ENCODE measurements at places on chromosomes 5 and 9.

DNA sequence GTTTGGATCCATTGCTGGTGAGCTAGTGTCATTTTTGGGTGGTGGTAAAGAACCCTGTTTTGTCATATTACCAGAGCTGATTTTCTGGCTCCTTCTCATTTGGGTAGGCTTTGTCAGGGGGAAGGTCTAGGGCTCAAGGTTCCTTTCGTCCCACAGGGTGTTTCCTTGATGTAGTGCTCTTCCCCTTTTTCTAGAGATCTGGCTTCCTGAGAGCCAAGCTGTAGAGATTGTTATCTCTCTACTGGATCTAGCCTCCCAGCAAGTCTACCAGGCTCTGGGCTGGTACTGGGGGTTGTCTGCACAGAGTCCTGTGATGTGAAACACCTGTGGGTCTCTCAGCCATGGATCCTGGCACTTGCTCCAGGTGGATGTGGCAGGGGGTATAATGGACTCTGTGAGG is 145.9 kb downstream of the HINT1 start:
- DNase-seq = no peak

DNA sequence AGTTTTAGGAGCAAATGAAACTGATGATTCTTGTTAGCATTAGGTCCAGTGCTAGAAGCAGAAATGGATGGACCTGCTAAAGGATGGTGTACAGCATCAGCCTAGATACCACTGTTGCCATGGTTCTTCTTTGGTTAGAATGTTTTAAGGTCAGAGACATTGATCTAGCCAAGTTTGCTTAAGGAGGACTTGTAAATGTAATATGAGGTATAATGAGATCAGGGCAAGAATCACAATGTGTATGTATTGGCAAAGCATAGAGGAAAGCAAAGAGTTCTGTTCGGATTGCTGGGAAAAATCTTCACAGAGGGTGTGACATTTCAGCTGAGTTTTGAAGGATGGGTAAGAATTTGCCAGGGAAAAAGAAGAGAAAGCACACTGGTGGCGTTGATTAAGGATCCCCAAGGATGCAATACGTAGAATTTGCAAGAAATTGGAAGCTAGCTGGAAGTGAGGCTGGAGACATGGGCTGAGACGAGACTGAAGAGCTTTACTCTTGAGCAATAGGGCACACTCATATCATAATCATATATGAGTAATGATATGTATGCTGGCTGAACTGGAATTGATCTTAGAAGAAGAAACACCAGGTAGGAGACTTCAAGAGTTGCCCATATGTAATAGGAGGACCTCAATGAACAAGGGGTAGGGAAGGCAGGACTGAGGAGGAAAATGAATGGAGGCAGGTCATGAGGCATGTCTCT is 102.0 kb downstream of the ZNF462 start:
- DNase-seq = no peak

DNA sequence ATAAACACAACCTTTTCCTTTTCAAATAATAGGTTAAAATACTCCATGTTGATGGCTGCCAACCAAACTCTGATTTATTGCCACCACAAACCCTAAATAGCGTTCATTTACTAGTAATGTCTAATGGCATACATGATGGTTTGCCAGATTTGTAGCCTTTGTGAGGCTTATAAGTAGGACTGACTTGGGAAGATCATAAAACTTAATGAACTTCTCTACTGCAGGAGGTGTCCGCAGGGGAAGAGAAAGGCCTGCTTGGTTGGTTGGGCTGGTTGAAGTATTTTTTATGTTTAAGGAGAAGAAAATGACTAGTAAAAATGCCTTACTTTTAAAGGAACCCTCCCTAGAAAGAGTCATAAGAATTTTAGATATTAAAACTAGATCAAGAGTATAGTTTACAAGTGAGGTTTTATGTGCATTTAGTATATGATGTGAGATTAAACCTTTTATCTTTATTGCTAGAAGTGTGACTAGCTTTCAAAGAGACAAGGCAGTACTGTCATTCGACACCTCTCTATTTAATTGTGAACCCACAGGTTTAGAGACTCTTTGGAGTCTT is 5.0 kb downstream of the PBX3 start:
- DNase-seq = no peak

GRCh38 chr5:79459626-79460025 is 54.3 kb downstream of the HOMER1 start:
- no peak for DNase-seq

DNA sequence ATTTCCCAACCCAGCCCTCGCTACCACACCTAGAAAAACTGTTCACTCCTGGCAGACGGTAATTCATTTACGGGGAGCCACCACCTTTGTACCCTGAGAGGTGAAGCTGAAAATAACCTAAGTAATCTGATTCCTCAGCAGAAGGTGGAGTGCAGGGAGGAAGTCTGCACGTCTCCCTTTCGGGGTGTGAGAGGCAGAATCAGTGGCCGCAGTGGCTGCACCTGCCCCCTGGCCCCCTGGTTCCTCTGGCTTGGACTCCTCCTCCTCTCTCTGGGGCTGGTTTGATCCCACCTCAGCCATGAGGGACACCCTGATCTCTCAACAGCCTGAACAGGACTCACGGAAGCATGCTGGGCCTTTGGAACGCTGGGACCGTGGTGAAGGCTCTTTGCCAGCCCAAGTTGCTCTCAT is 10.5 kb downstream of the TMEM174 start:
- no peak for DNase-seq

- no peak for DNase-seq
Measured at GRCh38 chr5:139856714-139857113, 61.1 kb downstream of the PSD2 start.

GRCh38 chr5:125402787-125403186 is 656.3 kb upstream of the ZNF608 start:
- no peak for DNase-seq

DNA sequence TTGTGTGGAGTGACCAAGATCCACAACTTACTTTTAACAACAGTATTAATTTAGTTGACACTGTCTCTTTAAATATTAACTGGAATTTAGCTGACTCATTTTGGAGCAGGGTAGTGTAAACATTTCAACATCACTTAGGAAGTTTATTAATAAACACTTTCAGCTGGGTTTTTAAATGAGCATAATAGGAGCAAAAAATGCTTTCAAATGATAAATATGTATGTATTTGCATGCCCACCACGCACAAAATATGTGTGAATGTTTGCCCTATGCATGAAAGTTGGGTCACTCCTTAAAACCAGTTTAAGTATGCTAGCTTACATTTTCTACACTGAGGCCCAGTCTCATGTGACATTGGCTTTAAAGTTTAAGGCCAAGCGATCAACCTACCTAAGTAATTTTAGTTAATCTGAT is 2.9 kb downstream of the ZFAND5 start:
- no peak for DNase-seq

DNA sequence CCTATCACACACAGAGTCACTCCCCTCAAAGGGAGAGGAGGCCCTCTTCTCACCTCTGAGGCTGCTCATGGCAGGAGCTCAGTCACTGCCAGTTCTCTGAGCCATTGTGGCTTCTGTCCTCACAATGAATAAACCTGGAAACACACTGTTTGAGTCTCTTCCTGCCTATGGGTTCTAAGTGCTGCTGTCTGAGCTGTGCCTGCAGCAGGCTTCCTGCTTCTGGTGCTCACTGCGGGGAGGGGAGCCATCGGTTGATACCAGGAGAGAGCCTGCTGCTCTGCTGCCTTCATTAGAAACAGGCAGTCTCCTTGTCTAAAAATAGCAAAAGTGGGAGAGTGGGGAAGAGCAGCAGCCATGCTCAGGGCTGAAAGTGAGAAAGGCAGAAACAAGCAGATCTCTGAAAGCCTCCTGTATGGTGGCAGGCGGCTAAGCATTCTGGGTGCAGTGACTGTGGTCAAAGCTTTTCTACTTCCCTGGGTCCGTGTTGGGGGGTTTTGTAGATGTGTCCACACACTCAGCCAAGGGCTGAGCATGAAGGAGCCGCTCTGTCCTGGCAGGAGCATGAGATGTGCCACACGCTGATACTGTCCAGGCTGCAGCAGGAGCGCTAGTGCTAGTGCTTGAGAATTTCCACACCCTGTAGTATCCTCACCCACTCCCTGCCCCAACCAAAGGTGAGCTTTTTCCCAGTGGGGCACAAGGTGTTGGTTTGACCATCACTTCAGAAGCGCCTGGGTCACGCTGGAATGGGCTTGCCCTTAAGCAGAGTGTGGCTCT is 34.2 kb downstream of the PRKACG start:
- DNase-seq = peak; percentile 42

DNA sequence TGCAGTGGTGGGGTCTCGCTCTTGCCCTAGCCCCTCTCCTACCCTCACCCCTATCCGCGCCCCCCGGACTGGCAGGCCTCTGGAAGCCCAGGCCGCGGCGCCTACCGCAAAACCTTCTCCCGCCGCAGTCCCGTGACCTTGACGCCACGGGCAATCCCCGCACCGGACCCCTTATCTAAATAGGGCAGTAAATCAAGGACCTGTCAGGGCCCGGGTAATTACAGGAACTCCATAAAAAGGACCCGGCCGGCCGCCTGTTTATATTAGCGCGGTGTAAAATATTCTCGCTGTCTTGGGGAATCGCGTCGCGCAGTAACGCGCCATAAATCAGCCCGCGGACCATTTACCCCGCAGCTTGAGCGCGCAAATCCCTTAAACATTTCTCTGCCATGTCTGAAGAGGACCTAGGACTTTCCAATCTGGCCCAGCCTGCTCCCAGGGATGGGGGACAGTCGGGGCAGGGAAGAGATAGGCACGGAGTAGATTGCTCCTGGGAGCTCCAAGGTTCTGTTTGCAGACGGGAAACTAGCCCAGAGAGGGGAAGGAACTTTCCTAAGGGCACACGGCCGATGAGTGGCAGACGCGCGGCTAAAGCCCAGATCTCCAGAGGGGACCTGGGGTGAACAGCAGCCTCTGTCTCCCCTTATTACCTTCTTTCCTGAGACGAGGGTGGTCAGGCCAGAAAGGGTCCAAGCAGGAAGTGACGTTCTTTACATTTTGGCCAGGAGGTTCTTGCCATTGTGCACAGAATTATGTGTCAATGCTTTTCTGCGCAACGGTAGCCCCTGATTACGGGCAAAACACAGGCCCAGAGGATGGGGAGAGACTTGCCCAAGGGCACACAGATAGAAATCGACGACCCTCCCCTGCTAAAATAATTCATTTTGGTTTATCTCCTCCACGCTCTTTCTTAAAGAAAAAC is 4.8 kb upstream of the HAND1 start:
- no peak for DNase-seq

DNA sequence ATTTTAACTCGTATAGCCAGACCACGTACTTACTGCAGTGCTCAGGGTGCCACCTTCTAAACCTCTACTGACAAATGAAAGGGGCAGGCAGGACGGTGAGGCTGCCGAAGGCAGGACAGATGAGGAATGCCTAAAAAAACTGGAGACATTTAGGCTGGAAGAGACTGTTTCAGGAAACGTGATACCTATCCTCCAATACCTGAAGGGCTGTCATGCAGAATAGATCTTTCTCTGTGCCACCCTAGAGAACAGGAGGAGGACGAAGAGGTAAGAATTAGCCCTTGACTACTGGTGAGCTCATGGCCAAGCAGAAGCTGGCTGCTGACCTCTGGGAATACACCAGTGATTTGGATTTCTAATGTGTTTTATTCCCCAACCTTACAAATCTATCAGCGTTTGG is 139.4 kb downstream of the EFNA5 start:
- no peak for DNase-seq

GRCh38 chr9:4443439-4443838 is 46.8 kb upstream of the SLC1A1 start:
- no peak for DNase-seq

DNA sequence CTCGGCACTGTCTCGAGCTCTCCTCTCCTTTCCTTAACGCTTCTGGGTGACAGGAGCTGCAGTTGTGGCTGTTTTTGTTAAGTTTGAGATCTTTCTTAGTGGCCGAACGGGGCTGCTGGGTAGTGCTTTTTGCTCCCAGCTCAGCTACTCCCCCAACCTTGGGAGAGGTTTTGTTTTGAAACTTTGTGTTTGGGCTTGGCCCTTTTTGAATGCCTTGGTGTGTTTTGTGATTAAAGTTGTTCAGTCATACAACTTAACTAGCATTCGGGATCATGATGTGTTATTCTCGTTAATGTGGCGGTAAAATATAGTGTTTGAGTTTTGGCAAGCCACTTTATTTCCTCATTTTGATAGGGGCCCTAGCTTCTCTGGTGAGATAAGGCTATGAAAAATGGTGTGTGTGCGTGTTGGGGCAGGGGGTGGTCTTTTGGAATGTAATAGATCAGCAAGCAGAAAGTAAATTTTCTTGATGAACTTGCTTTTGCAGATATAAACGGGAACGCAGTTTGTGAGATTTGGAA is 1.1 kb downstream of the KDM3B start:
- DNase-seq = no peak

DNA sequence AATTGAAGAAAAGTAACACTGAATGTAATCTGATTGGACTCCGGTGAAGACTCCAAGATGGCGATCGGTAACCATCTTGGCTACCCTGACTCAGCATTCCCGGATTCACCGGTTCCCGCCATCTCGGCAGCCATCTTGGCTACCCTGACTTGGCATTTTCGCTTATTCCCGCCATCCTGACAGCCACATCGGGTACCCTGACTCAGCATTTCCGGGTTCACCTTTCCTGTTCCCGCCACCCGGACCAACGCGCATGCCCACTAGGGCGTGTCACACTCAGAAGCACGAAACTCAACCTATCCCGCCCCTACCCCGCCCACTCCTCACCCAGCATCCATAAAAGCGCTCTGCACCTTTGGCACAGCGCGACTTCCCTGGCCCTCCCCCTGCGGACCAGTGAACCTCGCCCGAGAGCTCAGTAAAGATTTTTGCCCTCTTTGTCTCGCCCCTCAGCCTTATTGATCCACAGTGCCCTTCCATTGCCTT is 17.2 kb downstream of the SPTLC1 start:
- DNase-seq = peak; percentile 10

DNA sequence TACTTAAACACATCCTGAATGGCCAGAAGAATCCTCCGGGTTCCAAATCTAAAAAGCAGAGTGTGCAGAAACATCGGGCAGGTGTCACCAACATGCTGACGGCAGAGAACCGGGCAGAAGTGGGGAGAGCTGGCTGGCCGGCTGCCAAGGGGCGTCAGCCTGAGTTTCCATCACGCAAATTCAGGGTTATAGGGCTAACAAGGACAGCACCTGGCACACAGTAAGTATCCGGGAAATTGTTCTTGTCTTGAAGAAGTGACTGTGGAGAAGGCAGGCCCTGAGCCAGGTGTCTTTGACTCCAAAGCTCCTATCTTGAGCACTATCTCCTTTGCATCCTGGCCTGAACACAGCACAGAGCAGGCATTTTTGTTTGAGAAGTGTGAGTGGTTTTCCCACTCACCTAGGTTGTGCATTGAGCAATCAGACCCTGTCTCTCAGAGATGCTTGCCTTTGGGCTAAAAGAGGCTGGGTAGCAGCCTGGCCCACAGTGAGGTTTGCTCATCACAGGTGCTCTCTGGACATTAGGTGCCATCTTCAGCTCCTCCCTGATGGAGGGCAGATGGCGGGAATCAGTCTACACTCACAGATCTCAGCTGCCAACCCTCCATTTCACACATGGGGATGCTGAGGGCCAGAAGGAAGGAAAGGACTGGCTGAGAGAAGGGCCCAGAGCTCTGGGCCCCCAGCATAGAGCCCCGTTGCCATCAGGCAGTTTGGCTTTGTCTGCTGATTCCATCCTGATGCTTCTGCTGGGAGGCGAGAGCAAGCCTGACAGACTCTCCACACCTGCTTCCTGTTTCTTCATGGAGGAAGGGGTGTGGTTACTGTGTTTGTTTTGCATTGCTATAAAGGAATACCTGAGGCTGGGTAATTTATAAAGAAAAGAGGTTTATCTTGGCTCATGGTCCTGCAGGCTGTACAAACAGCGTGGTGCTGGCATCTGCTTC is 52.8 kb downstream of the WHRN start:
- no peak for DNase-seq
